ENCODE measurements at places on chromosomes 2 and 18.

GRCh38 chr2:127663566-127664064 lies 11.7 kb downstream of the LIMS2 start:
- DNase-seq: no peak

DNA sequence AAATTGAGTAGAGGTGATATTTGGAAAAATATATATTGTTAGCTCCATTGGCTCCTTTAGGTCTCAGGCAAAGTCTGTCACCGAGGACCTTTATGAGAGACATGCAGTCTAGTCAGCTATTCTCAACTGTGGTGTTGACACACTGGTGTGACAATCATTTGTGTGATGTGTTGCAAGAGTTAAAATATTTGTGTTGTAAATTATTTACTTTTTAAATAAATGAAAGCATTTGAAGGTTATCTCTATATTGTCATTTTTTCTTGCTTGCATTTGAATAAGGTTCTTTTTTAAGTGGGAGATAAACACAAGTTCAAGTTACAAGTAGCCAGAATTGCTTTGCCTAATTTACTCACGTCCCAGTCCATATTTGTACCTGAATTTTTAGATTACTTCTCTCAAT lies 4.3 kb downstream of the REL start:
- no peak for DNase-seq

GRCh38 chr2:221460136-221460535 lies 112.0 kb downstream of the EPHA4 start:
- no peak for DNase-seq

DNA sequence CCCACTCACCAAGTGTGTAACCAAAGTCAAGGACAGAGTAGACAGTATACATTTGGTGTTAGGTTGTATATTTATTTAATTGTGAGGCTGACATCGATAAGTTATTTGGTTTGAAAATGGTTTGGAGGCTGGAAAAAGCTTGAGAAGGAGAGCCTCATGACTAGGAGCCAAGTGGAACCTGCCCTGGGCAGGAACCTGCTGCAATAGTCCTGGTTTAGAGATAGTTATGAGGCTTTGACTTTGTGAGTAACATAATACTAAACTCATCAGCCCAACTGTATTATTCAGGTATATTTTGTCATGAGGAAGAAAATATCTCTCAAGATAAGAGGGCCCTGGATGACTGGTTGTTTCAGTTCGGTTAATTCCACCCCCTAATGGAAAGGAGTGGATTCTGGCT lies 234.3 kb upstream of the CYRIA start:
- no peak for DNase-seq

DNA sequence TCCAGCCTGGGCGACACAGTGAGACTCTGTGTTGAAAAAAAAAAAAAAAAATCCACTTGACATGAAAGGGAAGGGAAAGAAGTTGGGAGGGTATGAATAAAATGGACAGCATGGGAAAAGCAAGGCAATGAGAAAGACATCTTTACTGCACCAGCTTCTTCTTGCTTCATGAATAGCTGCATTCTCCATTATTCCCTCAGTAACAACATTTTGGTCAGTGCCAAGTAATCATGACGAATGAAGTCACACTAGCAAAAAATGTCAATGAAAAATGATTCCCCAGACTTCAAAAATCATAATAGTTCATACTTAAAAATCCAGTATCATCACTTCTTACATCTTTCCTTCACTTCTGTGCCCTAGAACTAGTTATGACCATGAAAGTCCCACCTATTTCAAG lies 30.4 kb downstream of the ADAM17 start:
- no peak for DNase-seq

DNA sequence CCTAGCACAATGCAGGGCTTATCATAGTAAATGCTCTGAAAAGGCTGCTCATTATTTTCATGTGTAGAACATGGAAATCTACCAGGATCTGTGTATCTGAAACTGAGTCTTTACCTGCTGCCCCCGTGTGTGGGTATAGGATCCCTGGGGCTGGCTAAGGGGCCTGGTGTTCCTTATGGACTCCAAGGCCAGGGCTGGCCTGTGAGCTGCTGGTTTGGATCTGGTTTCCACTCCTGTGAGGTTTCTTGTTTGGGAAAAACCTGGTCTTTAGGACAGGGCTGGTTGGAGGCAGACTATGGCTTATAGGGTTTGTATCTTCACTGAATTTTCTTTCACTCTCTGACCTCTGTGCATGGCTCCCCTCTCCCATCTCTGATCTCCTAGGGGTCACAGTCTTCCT lies 80.8 kb downstream of the DYSF start:
- no peak for DNase-seq

DNA sequence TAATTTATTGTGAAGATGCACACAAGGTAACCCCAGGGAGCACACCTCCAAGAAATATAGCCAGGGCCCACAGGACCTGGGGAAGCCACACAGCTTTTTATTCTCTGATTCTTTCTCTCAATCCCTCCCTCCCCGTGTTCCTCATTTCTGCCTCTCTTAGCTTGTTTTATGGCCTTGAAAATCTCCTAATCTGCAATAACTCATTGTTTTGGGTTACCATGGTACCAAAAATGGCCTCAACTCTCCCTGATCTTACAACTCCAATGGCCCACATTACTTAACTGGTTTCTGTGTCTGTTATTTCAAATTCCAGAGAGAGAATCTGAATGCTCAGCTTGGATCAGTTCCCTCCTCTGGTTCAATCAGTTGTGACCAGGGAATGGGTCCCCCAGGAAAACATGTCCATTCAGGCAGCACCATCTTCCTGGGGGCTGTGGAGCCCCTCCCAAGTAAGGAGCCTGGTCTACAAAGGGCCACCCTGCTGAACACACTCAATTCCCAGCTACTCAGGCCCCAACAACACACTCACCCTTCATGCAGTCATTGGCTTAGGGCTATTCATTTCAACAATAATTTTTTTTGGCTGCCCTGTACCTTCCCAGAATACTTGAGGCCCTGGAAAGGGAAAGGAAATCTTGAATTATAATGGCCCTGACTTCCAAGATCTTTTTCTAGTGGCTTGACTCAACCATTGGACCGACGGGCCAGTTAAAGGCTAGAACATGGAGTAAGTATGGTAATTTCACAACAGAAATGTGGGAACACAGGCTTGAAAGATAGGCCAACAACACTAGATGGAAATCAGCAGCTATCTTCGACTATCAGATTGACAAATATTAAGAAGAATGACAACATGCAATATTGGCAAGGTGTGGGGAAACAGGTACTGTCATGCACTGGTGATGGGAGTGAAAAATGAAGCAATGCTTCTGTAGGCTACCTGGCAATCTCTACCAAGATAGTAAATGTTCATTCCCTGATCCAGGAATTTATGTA lies 41.6 kb upstream of the ST3GAL5 start:
- no peak for DNase-seq

GRCh38 chr2:101340141-101340551 lies 31.6 kb upstream of the RNF149 start:
- no peak for DNase-seq

DNA sequence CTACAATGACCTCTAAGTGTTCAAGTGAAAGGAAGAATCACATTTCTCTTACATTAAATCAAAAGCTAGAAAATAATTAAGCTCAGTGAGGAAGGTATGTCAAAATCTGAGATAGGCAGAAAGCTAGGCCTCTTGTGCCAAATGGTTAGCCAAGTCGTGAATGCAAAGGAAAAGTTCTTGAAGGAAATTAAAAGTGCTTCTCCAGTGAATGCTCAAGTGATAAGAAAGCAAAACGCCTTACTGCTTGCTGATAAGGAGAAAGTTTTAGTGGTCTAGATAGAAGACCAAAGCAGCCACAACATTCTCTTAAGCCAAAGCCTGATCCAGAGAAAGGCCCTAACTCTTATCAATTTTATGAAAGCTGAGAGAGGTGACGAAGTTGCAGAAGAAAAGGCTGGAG lies 932.3 kb upstream of the ACVR2A start:
- DNase-seq: no peak

- DNase-seq: no peak
Measured at GRCh38 chr2:151374436-151374835, 17.0 kb downstream of the TNFAIP6 start.

- DNase-seq: no peak
Measured at GRCh38 chr2:177164131-177164530, 48.5 kb upstream of the HNRNPA3 start.

DNA sequence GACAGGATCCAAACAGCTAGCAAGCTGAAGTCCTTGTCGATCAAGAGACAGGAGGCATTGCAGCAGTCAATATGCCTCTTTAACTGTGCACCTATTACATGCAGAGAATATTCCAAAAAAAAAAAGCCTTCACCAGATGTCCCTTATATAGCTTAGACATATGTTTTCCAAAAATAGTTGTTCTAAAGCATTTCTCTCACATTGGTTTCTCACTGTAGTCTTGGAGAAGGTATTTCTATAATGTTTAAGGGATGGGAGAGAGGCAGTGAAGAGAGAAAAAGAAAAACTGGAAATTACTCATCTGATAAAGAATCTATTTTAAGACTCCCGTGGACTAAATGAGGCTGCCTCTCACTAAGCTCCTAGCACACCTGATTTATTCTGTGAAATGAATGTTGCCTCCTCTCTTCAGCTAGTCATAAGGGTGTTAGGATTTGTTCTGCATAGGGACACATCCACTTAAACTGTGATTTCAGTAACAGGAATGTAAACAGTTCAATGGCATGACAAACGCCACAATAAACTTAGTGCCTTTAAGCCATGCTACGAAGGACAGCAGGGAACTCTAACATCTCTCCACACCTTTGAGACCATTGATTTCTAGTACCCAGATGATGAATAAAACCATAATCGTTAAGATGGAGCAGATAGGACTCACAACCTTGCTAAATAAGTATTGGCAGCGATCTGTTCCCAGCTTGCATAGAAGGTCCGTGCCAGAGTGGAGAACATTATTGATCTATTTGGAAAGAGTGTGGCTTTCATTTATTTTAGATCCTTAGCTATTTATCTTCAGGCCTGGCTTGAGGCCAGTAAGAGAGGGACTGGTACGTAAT lies 98.6 kb upstream of the NCK2 start:
- no peak for DNase-seq

GRCh38 chr18:36464126-36464651 lies 166.7 kb downstream of the FHOD3 start:
- no peak for DNase-seq

DNA sequence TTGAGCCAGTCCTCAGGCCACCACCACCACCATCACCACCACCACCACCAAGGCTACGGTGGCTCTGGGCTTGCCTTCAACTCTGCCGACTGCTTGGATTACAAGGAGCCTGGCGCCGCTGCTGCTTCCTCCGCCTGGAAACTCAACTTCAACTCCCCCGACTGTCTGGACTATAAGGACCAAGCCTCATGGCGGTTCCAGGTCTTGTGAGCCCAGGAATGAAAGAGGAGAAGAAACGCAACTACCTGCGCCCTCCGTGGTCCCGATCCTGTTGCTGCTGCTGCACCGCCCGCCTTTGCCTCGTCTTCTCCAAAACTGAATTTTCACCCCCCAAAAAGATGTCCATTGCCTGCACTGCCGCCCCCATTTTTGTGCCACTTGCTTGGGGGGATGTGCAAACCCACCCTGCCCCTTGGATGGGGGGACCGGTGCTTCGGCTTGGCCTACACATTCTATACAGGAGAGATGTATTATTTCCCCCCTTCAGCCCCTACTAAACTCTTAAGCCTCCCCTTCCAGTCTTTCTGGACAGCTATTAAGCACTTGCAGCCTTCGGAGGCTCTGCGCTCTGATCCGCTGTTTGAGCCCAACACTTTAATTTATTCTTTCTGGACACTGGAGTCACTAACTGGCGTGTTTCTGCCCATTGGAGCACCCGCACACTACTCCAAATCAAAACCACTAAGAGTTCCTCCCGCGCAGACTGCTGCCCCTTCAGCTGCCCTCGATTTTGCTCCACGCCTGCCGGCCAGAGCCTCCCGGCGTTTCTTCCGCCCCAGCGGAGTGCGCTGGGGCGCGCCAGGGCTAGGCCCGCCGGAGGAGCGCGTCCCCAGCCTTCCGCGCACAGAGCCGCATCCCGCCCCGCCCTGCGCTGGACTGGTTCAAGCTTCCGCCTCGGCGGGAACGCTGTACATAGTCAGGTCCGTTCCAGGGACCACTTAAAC lies 5.7 kb downstream of the OTX1 start:
- DNase-seq: no peak

DNA sequence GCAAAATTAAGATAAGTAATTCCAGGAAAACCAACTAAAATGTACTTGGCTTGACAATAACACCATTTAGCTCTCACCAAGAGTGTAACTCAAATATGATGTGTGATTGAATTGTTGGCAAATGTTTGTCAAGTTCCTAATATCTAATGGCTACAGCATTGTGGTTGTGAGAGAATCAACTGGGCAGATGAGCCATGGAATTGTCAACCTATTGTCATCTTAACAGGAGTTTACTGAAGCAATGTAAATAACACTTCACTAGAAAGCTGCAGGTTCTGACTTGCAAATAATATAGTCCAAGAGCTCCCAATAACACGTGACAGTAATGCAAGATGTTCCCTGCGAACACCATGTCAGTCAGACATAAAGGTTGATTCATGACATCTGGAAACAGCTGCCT lies 495.2 kb upstream of the MEIS1 start:
- no peak for DNase-seq

- DNase-seq: no peak
Measured at GRCh38 chr2:172198908-172199307, 96.2 kb upstream of the DLX2 start.

DNA sequence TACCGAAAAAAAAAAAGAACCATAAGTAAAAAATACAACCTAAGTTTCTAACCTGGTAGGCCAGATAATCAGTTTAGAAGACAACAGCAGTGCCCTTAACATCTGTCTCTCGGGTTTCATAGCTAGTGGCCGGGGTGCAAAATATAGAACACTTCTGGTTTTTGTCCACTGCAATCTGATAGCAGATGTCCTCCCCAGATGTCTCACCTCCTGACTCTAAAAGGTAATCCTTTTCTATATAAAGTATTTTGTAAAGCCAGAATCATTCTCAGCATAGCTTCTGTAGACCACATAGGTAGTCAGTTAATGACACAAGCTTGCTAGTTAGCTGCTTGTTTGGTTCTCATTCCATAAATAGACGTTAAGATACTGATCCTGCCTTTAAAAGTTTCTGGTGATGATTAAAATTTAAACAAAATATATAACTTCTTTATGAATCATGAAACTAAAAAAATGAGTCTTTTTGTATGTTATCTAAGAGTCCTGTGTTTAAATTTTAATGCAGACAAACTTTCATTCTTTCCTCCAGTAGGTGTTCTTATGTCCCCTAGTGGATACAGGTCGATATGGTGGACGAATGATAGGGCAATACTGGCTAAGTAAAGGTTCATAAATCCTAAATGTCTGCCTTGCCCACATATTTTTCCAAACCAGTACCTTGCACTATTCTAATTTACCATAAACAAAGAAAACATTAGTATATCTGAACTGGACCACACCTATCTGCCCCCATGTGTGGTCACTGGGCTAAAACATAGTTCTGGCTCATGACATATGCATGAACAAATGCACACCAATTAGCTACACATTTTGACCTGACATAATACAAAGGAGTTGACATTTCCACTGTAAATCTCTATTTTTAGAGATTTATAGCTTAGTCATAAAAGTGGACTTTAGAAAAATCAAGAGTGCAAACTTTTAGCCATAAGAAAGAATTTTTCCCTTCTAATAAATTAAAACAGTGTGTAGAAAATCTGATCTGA lies 171.0 kb downstream of the SRBD1 start:
- no peak for DNase-seq

- DNase-seq: no peak
Measured at GRCh38 chr2:156592809-156593593, 156.8 kb downstream of the GPD2 start.

- no peak for DNase-seq
Measured at GRCh38 chr2:2800697-2801096, 469.6 kb upstream of the MYT1L start.

- no peak for DNase-seq
Measured at GRCh38 chr2:200155652-200156051, 150.8 kb upstream of the SPATS2L start.

- no peak for DNase-seq
Measured at GRCh38 chr2:181528441-181528840, 71.3 kb downstream of the ITGA4 start.

GRCh38 chr18:79322441-79322840 lies 73.3 kb upstream of the NFATC1 start:
- DNase-seq: no peak
